ENCODE measurements at places on chromosomes 2 and 18.
A peak's percentile ranks its signal among the peaks of the same experiment; 100 is the strongest.

DNA sequence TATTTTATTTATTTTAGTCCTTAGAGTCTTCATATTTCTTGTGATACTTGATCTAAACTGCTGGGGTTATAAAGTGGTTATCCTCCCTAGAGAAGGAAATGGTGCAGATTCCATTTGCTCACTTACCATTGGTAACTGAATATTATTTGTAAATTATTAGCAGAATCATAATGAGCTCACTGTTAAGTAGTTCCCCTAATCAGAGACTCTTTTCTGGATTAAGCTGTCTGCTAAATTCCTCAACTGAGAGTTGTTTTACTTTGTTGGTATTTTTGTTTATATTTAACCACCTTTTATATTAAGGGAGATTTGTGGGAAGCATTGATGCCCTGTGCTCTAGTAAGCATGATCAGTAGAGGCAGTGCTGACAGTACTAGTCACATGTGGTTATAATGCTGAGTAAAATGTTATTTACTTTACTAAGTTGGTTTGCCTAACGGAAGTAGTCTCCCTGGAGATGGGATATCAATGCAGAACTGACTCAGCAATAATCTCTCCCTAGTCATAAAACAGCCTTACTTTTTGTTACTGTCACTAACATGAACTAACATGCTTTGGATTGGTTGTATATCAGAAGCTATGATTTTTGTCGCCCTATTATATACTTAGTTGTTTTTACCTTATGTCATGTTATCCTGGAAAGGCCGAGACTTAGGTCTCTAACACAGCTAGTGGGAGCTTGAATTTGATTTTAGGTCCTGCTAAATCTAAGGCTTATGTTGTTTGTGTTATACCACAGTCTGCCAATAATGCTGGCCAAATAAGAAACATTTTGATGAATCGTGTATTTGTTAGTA, 166.7 kb downstream of the MCFD2 start:
- DNase-seq = no peak

DNA sequence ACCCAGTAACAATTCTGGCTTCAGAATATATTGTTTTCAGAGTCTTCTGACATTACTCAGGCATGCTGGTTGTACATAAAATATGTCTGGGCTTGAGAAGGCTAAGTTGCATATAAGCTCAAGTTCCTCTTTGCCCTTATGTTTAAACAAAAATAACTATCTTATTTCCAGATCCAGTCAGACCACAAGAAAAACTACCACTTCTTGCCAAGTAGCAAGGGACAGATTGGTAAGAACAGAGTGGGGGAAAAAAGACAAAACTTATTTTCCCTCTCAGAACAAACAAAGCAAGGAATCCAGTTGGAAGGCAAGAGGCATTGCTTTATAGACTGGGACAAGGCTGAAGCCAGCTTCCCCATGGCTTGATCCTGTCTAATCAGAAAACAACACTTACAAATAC, 1036.7 kb upstream of the CELF4 start:
- DNase-seq = no peak

DNA sequence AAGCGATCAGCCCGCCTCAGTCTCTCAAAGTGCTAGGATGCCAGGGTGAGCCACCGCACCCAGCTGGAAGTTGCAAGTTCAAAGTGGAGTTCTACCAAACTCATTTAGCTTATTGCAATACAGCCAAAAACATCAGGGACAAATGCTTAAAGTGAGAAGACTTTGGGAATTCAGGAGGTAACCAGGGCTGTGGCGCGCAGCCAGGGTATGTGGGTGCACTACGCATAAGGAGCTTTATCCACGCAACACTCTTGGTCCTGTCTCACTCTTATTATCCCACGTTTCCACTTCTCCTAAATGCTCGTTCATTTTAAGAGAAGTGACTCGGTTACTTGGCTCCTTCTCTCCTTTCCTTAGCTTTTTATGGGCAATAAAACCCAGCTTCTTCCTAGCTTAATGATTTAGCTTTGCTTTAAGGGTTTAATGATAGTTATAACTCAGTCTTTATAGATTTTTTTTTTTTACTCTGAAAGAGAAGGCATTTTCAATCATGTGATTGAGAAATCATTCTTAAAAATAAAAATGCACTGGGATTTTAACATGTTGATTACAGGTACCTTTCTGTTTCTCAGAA, 199.8 kb downstream of the KCNE4 start:
- DNase-seq = no peak

GRCh38 chr2:161570424-161571050, 53.7 kb upstream of the SLC4A10 start:
- no peak for DNase-seq

- no peak for DNase-seq
Observed at GRCh38 chr2:71798266-71799012, 345.1 kb downstream of the DYSF start.

- no peak for DNase-seq
Observed at GRCh38 chr2:45825001-45825651, 173.7 kb downstream of the PRKCE start.

DNA sequence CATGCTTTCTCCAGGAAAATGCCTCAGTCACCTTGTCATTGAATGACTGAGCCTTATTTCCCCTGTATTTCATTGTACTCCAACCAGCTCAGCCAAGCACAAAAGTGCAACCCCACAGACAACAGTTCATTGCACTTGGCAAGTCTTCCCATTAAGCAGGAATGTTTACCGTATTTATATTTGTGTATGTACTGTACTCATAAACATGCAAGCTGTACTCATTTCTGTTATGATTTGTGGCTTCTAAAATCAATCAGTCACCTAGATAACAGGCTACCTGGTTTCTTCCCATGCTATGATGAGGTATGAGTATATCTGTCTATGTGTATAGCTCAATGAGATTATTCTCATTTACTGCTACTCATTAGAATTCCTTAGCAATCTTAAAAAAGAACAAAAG, 505.5 kb upstream of the FAM98A start:
- DNase-seq = no peak

GRCh38 chr2:26740890-26741302, 23.2 kb upstream of the SLC35F6 start:
- DNase-seq = peak; percentile 9

- DNase-seq = no peak
Observed at GRCh38 chr18:57941841-57942489, 102.1 kb upstream of the NEDD4L start.
